ENCODE measurements at places on chromosomes 1 and 21. TPM values are rescaled to one million over a fixed set of nuclear protein-coding genes. Genes with fewer than 3 reads are reported as not detected.

The LMX1A gene
- not detected for total RNA-seq

DNA sequence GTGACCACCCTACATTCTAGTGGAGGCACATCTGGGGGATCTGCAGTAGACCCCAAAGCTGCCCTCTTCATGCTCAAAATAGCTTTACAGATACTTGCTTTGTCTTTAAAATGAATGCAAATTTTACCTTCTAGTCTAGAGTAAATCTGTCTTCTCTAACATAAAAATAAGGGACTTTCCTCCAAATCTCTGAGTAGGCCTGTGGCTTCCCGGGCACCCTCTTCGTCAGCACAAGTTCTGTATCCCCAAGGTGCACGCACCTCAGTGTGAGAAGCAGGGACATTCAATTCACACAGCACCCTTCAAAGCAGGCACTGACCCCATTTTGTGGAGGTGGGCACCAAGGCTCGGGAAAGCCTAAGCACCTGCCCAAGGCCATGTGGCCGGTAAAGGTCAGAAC lies 19.0 kb downstream of the MEF2D start:
- peak; percentile 30 for DNase-seq

DNA sequence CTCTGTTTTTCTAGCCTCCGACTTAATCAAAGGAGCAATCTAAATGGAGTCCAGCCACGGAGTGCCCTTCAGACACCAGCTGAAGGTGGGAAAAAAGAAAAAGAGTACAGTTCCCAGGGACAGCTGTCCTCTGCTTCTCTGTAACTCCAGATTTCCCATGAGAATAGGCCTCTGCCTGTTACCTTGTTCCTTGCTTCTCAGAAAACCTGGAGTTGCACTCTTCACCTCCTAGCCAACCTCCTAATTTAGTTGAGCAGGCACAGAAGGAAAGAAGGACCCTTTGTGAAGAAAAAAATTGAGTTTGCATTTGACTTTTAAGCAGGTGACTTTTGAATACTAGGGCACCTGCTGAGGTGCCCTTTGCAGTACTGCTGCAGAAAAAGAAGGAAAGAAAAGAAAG lies 8.3 kb downstream of the BARHL2 start:
- DNase-seq = no peak

The DTL gene
- 74.5 TPM for total RNA-seq

DNA sequence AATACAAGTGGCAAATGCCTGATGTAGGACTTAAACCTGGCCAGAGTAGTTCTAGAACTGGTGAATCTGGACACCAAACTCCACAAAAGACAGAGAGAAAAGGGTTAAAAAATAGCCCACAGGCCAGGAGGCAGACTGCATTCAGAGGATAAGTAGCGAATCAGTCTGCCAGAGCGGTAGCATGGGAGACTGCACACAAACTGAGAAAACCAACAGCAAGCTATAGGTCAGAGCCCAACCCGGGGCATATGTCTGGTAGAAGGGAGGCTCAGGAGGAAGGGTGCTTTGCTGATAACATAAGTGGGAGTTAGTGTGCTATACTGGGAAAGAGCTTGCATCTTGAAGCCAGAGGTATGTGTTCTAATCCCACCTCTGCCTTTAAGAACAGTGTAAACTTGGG lies 4.0 kb downstream of the LRRC53 start:
- no peak for DNase-seq

DNA sequence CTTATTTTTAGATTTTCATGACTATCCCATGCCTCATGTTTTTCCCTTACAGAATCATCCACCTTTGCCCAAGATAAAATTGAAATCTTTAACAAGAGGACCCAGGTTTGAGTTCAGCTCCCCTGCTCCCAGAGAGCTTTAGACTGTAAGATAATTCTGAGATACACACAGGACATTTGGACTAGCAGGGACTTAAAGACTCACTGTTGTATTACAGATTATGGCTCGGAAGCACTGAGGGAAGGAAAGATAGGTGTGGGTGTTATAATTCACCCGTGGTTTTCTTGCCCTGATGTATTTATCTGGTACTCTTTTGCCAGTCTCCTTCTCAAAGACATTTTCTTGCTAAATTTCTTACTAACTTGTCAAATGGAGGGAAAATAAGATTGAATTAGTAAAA lies 149.7 kb downstream of the DHRS3 start:
- DNase-seq = no peak

DNA sequence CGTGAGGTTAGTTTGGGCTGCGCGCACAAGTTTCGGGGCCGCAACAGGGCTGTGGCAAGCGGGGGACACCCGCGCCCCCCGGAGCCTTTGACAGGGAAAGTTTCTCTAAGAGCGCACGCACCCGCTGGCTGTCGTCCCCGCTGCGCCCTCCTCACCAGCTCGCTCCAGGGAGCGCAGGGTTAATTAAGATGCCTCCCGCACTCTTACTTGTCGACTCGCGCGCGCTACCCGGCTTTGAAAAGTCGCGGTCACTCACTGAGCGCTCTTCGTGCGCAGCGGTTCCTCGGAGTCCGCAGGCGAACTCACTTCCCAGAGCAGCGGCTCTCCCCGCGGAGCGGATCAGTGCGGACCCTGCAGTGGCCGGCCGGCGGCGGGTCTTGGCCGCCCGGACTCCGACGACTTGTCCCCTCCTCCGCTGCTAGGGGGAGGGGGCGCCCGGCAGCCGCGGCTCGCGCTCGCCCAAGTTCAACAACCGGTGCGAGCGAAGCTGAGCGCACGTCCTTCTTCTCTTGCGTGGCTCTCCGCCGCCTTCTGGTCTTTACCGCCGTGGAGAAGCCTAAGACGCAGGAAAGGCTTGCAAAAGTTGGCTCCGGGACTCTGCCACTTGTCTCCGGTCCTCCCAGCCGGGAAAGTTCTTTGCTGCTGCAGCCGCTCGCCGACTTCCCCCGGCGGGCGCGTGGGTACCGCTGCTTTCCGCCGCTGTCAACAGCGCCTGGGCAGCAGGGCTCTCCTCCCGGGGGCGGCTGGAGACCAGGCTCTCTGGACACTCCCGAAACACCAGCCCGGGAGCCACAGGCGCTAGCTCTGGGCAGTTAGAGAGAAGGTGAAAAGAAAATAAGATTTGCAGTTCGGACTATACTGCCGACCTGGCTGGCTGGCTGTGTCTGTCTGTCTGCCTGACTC lies 506 bp downstream of the JUN start:
- DNase-seq = peak; percentile 32

DNA sequence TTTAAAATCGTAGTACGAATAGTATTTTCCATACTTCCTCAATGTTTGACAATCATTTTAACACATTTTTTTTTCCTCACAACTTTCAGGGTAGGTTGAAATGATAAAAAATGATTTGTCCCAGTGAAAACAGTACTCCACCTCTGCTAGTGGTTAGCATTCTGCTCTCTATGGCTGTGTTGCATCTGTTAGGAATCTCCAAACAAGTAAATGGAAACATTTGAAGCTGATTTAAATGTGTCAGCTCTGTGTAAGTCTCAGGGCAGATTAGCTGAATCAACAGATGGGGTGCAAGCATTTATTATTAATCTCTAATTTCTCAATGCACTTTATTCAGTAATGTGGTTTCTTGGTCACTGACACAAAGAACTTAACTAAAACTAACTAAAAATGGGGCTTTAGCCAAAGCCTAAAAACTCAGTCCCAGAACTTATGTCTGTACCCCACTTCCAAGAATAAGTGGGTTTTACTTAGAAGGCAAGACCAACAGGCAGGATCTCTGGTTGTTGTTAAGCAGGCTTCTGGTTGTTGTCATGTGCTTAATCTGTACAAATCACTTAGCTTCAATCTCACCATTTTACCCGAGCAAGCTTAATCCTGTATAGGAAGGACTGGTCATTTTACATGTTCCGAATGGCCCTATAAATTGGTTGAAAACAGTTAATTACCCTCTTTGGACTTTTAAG lies 67.8 kb downstream of the PRRX1 start:
- no peak for DNase-seq

- no peak for DNase-seq
These were observed 420.0 kb downstream of the MATN1 start for GRCh38 chr1:30303387-30303786.

The KCNE1 gene
- total RNA-seq = 0.22 TPM

DNA sequence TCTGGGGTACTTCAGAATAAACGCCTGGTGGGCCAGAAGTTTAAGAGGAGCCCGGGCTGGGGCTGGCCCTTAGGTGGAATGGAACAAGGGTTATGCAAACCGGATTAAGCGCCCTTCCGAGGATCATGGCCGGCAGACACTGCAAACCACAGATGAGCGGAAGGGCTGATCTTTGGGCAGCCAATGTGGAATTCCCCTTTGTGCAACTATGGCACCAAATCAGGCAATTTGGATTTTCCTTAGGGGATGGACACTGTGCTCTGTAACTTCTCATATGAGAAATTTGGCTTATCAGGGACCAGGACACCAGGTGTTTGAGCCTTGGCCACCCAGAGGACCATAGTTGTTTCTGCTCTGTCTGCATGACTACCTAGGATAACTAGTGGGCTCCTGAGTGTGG lies 5.7 kb upstream of the IL10 start:
- DNase-seq = no peak

DNA sequence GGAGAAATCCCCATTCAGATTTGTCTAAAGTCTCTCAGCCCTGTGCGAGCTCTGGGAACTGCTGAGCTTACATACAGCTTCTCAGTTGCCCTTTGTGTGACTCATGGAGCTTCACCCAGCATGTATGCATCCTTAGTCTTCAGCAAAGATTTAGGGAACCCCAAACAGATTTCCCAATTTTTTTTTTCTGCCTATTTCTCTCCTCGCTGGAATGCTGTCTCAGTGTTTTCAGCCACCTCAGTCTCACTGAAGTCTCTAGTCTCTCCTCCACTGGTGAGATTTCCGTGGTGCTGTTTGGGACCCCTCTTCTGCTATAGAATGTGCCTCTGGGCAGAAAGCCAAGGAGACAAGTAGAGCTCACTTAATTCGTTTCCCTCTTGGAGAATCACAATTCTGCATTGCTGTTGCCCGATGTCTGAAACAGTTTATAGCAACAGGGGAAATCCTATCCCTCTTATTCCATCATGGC lies 28.1 kb upstream of the TXLNA start:
- no peak for DNase-seq

DNA sequence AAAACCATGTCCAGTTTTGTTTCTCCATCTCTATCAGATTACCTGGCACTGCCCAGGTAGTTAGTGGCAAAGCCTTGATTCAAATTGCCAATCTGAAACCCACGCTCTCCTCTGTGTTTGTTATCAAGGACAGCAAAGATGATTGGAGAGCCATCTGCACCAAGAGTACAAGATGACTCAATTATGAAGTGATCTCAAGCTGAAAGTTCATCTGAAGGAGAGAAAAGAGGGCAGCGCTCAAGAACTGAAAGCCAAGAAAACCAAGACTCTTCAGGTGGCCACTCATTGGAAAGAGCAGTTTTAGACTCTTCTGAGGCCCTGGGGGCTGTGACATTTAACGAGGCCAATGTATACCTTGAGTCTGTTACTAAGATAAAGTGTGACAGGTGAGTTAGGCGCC lies 13.8 kb downstream of the RXRG start:
- DNase-seq = no peak

GRCh38 chr1:161719325-161719611 lies 2.1 kb upstream of the FCRLB start:
- DNase-seq = no peak

DNA sequence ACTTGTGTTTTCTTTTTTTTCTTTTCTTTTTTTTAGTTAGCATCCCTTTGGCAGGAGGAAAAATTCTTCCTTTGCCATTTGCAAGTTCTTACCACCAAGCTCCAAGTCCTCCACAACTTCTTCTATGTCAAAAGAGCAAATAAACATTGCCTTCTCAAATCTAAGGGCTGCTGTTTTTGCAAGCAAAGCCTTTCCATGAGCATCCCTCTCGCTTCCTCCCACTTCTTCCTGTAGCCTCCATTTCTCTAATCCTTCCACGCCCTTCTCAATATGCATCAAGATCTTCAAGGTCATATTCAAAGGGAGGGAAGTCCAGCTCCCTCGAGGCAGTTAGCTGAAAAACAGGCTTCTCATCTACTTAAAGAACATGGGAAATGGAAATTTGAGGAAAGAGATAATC lies 147.1 kb downstream of the ADSS2 start:
- DNase-seq = no peak

- DNase-seq = no peak
These were observed 4.0 kb upstream of the IFI16 start for GRCh38 chr1:159005676-159006075.

GRCh38 chr1:14003552-14003951 lies 303.6 kb downstream of the PRDM2 start:
- DNase-seq = no peak

GRCh38 chr1:54052431-54052933 lies 522 bp downstream of the TMEM59 start:
- peak; percentile 7 for DNase-seq

DNA sequence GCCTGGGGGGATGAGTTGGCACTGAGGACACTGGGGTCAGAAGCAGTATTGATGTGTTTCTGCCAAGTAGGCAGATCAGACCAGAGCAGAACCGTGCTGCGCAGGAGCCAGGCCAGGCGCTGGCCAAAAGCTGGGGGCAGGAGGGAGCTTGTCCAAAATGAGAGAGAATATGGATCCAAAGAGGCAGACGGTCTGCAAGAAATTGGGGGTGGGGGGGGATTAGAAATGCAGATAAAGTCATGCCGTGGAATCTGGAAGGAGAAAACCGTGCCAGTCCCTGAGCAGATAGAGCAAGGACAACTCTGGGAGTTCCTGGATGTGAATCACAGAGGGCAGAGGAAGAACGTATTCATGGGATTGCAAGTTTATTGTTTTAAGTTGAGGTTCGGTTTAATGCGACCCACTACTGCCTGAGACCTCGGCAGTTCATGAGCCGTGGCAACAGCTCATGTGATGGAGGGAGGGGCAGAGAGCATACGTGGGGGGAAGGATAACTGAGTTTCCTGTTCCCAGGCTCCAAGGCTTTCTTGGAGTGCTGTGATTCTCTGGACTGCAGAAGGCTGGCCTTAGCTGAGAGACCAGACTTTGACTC lies 224.0 kb downstream of the FGGY start:
- DNase-seq = no peak

The DCDC2B gene
- total RNA-seq = not detected

DNA sequence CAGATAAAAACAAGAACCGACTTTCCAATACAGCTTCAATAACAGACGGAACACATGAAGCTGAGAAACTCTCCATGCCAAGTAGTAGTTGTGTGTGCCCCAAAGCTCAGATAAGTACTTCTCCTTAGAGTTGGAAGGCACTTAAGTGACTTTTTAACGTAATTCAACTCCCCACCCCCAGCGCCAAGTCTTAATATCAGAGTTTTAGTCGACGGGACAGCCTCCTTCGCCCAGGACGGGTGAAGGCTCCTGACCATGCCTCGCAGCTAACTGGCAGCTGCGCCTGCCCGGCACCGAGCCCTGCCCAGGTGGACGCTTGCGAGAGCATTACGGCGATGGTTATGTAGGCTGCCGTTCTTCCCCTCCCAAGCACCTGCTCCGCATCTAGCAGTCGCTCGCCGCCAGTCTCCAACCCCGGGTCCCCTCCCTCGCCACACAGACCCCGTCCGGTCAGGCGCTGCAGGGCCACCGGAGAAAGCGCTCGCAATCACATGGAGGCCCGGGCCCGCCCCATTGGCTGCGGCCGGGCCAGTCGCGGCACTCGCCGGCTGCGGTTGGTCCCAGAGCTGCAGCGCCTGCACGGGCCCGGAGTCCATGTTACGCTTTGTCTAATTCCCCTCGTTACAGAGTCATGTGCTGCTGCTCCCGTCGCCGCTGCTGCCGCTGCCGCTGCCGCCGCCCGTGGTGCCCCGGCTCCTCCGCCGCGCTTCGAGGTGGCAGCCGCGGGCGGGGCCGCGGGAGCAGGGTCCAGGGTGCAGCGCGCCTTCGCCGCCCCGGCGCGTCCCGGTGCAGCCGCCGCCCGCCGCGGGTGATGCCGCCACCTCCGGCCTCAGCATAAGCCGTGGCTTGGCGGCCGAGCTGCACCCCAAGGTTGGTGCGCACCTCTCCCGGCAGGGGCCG lies at the start of gene LRRC8D:
Gene LRRC8D, plus strand, starts transcription at position 611 of the 900 bp plus-strand sequence. CDS start 112,037 bp downstream, outside the sequence.
- peak; percentile 37 for DNase-seq

Data from activated T-cell treated with anti-CD3 and anti-CD28 coated beads, Interleukin-2, amount 50 U/mL, for 4 hours (primary cell).